ENCODE measurements at places on chromosomes 13 and 19.

GRCh38 chr19:5967994-5968430 is 9.9 kb downstream of the RANBP3 start:
- DNase-seq, result no peak

DNA sequence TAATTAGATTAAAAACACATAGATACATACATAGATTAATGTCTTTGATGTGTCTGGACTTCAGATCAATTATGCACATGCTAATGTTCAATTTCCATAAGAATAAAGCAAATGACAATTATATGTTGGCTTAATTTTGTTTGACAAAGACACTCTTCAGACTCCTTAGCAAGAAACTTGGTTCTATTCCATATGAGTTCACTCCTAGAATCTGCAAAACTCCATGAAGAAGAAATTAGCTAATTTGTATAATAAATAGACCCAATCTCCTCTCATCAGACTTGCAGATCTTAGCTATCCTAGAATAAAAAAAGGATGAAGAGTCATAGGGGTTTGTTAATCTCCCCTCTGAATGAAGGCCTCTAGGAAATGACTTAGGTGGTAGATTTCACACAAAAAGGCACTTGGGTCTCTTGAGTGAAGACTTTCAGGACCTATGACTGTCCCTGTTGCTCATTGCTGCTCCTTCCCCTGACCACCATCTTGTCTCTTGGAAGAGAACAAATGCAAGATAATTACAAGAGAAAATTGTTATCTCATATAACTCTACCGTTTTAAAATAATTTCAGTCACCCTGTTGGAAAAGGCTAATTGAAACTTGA is 302.2 kb downstream of the EFNB2 start:
- no peak for DNase-seq

- DNase-seq, result no peak
Measured at GRCh38 chr19:3975637-3976087, 4.8 kb upstream of the DAPK3 start.

- DNase-seq, result no peak
Measured at GRCh38 chr13:89514534-89515312, 1832.8 kb upstream of the MIR17HG start.

GRCh38 chr19:50039968-50040367 is 14.2 kb downstream of the ZNF473 start:
- no peak for DNase-seq

GRCh38 chr13:105441051-105441750 is 1094.3 kb downstream of the EFNB2 start:
- DNase-seq, result no peak

DNA sequence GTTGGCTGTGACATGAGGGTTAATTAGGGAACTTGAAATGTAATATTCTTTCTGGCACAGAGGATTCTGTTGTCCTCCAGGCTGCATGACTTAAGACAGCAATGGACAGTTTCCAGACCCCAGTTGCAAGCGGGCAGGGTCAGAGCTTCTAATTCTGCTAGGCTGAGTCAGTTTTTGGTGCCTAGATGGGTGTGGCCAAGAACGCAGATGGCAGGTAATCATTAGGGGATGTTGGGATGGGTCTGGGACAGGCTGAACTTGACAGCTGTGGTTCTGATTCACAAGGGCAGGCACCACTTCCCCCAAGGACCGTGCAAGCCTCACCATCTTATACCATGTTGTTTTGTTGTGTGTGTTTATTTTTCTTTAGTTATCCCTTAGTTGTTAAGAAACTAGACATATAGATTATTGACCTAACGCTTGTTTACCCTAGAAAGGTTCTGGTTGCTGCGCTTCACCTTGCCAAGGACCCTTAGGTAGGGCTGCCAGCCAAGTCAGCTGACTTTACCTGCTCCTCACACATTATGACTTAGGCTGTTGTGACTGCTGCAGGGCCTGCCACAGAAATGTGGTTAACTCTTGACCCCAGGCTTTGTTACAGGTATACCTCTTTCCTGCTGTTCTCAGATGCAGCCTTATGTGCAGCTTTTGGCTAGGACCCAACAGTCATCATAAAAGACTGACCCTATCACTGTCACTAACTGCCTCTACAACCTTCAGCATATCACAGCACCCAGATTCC is 117.7 kb upstream of the KLF12 start:
- DNase-seq, result no peak

- no peak for DNase-seq
Measured at GRCh38 chr13:27065582-27065981, 106.0 kb downstream of the USP12 start.

DNA sequence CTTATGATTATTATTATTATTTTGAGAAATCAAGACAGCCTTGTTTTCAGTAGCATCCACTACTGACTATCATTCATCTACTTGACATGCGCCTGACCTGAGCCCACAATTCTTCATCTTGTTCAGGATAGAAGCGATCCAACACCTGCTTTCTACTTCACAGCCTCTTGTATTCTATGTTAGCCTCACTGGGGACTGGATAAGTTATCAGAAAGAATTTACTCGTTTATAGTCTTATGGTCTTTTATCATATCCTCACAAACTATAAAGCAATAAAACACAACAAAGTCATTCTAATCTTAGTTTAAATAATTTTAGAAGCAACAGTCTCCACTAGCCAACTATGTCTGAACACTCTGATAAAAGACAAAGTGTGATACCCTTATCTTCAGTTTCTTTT is 436.0 kb upstream of the ARGLU1 start:
- no peak for DNase-seq

GRCh38 chr13:56923626-56924140 is 217.0 kb upstream of the PRR20A start:
- DNase-seq, result no peak

GRCh38 chr19:49324801-49325576 is at the start of gene SLC6A16:
Gene SLC6A16, minus strand, starts transcription at chr19:49325191. Its CDS starts 13,844 bp downstream, at chr19:49311347.
- no peak for DNase-seq

DNA sequence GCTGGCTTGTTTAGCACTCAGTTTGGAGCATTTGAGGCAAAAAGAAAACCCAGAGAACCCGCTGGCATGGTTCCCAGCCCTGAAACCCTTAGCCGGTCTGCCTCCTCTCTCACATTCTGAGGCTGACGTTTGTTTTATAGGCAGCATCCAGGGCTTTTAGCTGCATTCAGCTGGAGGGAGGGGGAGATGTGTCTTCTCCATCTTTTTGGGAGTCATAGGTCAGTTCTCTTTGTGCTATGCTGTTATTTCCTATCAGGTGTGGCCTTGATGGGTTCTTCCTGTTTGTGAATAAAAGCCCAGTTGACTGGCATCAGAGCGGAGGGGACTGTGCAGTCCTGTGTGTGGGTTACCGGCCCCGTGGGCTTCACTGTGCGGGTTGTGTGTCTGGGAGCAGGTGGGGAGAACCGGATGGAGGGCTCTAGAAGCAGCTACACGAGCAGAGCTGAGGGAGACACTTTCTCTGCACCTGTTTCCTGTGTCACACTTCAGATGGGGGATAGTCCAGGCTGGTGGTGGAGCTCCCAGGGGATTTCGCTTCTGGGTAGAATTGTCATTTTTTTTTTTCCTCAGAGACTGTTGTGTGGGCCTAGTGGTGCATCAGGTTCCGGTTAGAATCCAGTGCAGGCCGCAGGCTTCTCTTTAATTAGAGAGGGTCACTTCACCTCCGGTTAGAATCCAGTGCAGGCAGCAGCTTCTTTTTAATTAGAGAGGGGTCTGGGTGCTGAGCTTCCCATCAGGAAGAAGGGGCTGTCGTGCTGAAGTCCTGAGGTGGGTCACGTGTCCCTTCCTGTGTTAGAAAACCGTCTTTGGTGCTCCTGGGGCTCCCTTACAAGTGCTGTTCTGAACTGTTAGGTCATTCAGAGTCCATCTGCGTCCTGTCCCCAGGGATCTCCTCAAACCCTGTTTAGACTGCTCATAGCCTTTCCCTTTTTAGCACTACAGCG is 69.6 kb downstream of the ARHGEF7 start:
- DNase-seq, result no peak

GRCh38 chr19:54502518-54503048 is at the start of gene LAIR2:
Gene LAIR2, plus strand, starts transcription at chr19:54502831. Its CDS starts 88 bp downstream, at chr19:54502919.
- no peak for DNase-seq

- DNase-seq, result no peak
Measured at GRCh38 chr19:55145232-55145631, 3.8 kb downstream of the TNNT1 start.

DNA sequence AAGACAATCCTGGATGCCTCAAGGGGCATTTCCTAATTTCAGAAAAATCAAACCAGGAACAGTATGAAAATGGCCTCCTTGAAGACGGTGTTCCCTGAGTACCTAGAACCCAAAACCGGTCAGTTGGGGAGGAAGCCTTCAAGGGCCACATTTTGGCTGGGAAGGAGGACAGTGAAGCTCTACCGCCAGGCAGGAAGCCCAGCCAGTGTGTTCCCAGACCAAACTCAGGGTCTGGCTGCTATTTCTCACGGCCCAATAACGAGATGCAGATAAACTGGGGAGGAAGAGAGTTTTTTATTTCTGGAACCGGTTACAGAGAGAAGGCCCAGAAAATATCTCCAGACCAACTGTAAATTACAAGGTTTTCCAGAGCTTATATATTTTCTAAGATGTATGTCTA is 24.3 kb upstream of the CEACAM21 start:
- no peak for DNase-seq

- no peak for DNase-seq
Measured at GRCh38 chr13:94138831-94139230, 340.7 kb downstream of the DCT start.

DNA sequence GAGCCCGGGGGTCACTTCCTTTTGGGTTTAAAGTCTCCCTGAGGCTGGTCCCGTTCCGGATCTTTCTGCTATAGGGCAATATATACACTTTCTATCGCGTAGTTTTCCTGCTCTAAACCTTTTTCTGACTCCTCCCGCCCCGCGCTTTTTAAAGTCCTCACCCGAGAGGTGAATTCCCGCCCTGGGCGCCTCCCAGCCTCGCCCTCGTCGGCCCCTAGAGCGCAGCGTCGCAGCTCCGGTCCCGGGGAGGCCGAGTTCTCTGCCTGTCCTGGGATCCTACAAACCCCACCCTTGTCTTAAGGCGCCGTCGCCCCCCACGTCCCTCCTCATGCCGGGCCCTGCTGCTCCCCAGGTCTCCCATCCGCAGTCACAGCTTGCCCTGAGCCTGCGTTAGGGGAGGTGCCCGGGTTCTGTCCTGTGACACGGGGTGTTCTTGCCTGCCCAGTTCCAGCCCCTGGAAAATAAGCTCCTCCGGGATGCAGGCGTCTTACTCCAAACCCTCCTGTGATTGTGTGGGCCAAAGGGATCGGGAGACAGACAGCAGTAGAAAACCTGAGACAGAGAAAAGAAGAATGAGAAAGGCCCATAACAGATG is 491 bp downstream of the ZNF525 start:
- no peak for DNase-seq

DNA sequence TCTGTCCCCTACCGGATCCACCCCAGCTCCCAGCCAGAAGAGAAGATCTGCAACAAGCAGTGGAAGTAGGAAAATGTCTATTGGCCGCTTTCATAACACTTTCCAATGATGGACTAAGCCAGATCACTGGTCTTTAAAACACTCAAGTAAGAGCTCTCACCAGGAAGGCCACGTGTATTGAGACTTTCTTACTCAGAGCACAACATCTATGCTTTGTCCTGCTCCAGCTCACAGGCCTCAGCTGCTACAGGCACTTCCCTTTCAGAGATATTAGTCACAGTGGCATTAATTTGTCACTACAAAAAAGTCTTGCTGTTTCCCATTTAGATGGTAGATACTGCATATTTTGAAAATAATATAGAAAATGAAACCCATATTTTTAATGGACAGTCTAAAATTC is 164.2 kb downstream of the ABCC4 start:
- DNase-seq, result no peak

GRCh38 chr13:36919171-36919832 is 736 bp downstream of the SMAD9 start:
- peak; percentile 60 for DNase-seq

DNA sequence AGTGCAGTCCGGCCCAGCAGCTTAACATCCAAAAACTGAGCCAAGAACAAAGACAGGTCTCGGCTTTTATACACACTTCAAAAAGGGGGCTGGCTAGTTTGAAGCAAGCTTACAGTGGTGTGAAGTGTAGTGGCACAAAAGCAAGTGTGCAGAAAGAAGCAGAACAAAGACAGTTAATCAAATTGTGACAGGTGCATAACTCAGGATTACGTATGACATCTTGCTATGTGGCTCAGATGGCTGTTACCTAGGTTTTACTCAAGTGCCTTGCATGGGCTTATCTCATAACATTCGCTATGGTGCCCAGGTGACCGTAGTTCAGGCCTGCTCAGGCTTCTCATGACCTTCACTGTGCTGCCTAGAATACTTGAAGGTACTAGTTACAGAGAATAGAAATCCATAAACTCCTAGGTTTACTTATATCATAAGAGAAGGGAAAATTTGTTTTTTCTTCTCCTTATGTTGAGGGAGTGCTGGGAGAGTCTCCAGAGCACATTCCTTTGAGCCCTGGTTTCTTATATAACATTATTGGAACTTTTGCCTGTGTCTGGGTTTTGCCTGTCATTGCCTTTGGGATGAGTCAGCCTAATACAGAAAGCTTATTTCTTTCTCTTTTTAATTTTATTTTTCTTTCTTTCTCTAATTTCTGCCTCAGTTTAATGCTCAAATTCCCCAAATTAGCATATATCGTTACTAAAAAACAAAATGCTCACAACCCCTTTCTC is 1629.1 kb upstream of the PCDH20 start:
- DNase-seq, result no peak

GRCh38 chr13:21309542-21310172 is 133.2 kb downstream of the MRPL57 start:
- no peak for DNase-seq

- DNase-seq, result no peak
Measured at GRCh38 chr19:41398598-41398997, 980 bp downstream of the BCKDHA start.

- DNase-seq, result no peak
Measured at GRCh38 chr19:29712744-29713516, 2.1 kb downstream of the C19orf12 start.

DNA sequence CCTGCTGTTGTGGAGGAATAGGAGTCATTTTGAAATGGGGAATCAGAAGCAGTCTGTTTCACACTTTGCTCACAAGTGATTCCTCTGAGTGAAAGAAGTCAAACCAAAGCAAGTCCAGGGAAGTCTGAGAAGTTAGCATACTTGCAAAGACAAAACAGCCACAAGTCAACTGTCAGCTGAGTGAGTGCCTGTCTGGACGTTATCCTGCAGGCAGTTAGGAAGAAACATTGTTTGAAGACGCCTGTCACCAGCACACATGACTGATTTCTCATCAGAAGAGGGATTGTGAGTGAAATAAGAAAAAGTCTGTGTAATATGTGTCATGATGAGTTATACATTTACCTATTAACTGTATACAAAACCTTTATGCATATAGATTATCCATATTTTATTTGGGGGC is 153.5 kb downstream of the KCNRG start:
- DNase-seq, result no peak

DNA sequence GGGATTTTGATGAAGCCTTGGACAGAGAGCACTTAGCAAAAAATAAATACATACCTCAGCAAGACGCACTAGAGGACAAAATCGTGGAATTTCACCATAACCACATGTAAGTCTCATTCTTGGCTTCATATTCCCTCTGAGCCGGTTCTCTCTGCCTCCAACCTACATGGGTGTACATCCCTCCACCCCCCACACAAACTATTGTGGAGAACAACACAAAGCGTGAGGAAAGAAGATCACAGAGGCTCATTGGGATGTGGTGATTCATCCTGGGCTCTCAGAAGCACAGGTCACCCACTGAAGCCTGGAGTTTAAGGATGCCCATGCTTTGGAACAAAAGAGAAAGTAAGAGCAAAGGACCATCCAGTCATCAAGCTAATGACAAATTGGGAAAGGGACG is 192.2 kb downstream of the STK24 start:
- no peak for DNase-seq

- no peak for DNase-seq
Measured at GRCh38 chr19:45420871-45421270, 2.8 kb downstream of the ERCC1 start.

GRCh38 chr13:67549331-67549730 is 319.2 kb upstream of the PCDH9 start:
- DNase-seq, result no peak
